Dermis microvascular lymphatic vessel endothelial cell (primary cell): ENCODE measurements at places on chromosomes 16 and 17. TPM values are rescaled to one million over a fixed set of nuclear protein-coding genes. Genes with fewer than 3 reads are reported as not detected.
A peak's percentile ranks its signal among the peaks of the same experiment; 100 is the strongest.

GRCh38 chr16:67055712-67056487 is 27.0 kb downstream of the CBFB start:
- peak; percentile 47 for DNase-seq

GRCh38 chr17:72580321-72581127 is 459.7 kb downstream of the SOX9 start:
- DNase-seq = no peak

DNA sequence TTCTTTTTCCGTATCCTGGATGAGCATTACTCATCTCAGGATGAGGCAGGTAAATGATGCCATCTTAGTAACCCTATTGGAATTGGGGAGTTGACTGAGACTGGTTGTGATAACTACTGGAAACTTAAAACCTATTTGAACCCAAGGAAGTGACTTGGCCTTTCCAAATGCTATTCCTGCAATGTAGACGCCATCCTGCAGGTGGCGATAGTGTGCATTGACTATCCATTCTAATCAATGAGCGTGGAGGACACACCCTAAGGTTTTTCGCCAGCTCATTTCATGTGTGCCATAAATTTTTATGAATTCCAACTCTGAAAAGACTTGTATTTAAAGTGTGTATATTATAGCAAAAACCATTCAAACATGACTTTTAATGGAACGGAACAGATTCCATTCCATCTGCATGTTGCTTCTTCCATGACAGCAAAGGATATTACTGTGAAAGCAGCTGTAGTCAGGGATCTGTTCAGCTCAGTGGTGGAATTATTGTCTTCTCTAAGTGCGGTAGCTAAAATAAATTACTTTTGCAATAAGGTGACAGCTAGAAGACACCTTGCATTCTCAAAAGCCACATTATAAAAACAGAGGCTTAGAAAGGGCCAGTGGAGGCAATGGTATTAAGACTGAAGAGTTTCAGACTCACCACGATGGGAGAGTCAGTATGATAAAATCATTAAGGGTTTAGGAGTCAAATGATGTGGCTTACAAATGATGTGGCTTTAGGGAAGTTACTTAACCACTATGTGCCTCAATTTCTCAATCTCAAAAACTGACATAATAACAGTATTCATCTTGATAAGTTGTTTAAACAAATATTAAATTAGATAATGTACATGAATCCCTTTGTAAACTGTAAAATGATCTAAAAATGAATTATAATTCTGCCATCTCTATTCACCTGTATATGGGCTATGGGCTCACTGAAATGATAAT is 55.5 kb downstream of the SYT17 start:
- DNase-seq = peak; percentile 12

DNA sequence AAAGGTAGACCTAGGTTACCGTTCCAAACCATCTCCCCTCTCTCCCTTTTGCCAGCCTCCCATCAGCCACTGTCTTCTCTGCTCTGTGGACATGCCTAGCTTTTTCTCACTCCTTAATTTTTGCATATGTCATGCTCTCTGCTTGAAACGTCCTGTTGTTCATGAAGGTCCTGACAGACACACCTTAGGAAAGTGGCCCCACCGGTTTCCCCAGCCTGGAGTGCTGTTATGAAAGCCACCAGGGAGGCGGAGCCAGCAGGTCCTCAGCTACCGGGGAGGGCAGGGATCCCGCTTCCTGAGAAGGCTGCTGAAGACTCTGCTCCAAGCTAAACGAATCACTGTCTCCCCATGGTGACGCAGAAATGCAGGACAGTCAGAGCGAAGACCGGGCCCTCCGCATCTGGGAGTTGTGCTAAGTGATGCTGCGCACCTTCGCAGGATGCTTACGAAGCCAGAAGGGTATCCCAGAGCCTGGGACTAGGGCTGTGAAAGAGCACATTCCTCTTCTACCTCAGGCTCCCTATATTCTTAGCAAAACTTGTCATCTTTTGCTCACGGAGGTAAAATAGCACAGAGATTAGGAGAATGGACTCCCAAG is 2.3 kb upstream of the SLC16A11 start:
- DNase-seq = no peak

DNA sequence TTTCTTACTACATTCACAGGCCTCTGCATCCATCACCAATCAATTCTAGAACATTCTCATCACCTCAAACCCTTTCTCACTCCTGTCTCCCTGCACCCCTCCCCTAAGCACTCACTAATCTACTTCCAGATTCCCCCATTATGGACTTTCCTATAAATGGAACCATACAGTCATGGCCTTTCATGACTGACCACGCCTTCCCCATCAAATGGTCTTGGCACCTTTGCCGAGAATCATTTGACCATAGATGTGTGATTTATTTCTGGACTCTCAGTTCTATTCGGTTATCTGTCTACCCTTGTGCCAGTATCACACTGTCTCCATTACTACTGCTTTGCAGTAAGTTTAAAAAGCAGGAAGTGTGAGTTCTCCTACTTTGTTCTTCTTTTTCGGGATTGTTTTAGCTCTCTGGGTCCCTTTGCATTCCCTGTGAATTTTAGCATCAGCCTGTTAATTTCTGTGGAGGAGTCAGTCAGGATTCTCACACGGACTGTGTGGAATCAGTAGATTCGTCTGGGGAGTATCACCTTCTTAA is 27.5 kb downstream of the GTF3C1 start:
- no peak for DNase-seq

DNA sequence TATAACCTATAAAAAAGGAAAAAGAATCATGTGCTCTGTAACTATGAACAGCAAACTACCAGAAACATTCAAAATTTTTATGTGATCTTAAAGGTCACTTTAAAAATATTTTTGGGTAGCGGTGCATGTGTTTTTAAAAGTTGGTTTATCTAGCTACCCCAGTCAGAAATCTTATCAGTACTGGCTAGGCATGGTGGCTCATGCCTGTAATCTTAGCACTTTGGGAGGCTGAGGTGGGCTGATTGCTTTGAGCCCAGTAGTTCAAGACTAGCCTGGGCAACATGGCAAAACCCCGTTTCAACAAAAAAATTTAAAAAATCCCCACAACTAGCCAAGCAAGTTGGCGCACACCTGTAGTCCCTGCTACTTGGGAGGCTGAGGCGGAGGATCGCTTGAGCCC is 3.7 kb downstream of the CAPNS2 start:
- DNase-seq = no peak

DNA sequence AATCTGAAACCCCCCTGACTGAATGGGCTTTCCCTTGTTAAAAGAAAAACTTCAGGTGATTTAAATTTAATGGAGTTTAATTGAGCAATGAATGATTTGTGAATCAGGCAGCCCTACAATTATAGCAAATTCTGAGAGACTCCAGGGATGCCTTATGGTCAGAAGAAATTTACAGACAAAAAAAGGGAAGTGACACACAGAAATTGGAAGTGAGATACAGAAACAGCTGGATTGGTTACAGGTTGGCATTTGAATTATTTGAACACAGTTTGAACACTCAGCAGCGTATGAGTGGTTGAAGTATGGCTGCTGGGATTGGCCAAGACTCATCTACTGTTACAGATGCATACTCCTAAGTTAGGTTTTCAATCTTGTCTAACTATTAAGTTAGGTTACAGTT is 19.0 kb upstream of the CPHXL start:
- no peak for DNase-seq

DNA sequence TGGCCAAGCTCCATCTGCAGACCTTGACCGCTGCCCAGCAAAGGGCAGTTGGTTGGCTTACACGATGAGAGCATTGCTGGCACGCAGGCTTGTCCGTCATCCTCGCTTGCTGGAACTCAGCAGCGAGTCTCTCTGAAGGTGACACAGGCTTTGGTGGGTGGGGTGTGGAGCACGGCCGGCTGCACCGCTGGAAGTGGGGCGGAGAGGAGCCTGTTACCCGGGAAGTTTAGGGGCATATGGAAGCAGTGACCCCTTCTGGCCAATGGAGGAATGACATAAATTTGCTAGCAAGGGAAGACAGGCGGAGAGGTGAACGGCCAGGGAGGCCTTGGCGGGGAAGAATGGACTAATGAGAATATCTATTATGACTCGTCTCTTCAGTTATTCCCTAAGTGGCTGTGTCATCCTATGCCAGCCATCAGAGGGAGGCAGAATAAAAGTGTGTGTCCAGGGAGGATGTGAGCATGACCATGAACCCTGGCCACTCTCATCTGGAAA is 65.9 kb upstream of the SDK2 start:
- DNase-seq = peak; percentile 28

TEX19 gene
- not detected in 2 replicates for total RNA-seq

GRCh38 chr17:76946111-76946771 is 78.0 kb downstream of the MGAT5B start:
- DNase-seq = no peak

- no peak for DNase-seq
Measured at GRCh38 chr16:75306099-75306762, 54.8 kb upstream of the BCAR1 start.

DNA sequence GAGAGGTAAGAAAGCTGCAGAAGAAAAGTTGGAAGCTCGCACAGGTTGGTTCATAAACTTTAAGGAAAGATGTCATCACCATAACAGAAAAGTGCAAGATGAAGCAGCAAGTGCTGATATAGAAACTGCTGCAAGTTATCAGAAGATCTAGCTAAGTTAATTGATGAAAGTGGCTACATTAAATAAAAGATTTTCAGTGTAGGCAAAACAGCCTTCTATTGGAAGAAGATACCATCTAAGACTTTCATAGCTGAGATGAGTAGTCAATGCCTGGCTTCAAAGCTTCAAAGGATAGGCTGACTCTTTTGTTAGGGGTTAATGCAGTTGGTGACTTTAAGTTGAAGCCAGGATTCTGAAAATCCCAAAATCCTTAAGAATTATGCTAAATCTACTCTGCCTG is 24.0 kb downstream of the CYLD start:
- no peak for DNase-seq

DHRS7C gene
- not detected in 2 replicates for total RNA-seq

ANKRD40CL gene
- not detected in 2 replicates for total RNA-seq

METTL2A gene
- total RNA-seq = 13.9 and 14.8 TPM in 2 replicates

DNA sequence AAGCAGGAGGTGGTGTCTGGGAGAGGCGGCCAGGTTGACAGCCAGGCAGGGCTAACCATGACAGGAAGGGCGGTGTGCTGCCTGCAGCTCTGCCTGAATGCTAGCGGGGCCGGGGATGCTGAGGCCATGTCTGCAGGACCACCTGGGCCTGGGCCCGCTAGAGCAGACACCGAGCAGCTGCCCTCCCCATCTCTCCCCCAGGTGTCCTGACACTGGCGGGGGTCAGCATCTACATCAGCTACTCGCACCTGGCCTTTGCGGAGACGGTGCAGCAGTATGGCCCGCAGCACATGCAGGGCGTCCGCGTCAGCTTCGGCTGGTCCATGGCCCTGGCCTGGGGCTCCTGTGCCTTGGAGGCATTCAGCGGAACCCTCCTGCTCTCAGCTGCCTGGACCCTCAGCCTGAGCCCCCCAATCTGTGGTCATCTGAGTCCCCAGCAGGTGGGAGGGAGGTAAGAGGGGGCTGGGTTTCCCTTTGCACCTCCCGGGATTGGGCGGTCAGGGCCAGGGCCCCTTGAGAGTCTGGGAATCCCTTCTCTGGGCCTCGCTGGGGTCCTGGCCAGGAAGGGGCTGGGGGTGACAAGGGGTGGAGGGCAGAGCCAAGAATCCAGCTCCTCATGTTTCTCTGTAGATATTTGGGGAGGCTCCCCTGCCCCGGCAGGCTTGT is 7.5 kb downstream of the TMEM235 start:
- DNase-seq = no peak

DNA sequence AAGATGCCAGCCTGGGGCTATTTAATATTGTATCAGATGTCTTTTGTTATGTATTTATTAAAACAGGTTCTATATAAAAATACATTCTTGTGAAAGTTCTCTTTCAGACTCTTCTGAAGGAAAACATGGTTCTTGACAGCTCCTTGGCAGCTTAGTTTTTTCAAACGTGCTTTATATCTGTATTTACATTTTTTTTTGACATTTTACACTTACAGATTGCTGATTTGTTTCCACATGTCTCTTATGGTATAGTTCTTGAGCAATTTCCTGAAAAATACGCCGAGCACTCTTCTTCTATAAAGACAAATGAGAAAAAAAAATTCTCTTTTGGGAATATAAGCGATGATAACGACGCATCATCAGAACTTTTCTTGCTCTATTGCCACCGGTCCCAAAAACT is 9.5 kb downstream of the IGSF6 start:
- DNase-seq = no peak

C16orf92 gene
- not detected in 2 replicates for total RNA-seq

DNA sequence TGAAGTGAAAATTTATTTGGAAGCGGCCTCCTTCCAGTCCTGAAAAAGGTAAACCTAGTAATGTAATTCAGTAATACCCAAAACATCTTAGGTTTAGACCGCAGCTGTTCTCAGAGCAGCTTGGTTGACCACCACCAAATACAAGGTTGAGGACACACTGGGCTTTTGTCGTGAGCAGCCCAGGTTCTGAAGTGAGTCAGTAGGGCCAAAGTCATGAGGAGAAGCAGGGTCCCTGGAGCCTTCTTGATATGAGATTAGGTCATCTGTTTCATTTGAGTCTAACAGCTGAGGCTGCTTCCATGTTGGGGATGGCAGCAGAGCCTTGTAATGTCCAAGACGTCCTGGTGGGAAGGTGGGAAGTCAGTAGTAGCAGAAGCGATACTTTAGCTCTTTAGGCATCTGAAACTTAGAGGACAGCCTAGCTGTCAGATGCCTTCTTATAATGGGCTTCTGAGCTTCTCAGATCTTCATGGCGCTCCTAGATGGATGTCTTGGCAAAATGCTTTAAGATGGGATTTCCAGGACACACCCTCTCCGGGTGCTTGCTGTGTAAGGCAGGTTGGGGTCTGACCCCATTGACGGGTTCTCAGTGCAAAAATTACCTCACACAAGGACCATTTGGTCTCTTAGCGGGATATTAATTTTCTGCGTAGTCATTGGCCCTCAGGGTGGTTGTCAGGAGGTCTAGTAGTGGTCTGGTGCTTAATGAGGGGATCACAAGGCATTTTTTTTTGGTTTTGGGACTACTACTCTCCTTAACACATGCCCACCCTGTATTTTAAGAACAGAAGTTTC is 2.4 kb downstream of the ALKBH5 start:
- DNase-seq = no peak

- no peak for DNase-seq
Measured at GRCh38 chr16:4655801-4656200, 31.2 kb downstream of the MGRN1 start.

PRSS21 gene
- 0.89 and 1.8 TPM in 2 replicates for total RNA-seq
